Stimulated activated naive CD4-positive, alpha-beta T cell treated with Interleukin-2 at 50 U/mL for 16 hours (primary cell): ENCODE measurements at places on chromosomes 5 and 9.

DNA sequence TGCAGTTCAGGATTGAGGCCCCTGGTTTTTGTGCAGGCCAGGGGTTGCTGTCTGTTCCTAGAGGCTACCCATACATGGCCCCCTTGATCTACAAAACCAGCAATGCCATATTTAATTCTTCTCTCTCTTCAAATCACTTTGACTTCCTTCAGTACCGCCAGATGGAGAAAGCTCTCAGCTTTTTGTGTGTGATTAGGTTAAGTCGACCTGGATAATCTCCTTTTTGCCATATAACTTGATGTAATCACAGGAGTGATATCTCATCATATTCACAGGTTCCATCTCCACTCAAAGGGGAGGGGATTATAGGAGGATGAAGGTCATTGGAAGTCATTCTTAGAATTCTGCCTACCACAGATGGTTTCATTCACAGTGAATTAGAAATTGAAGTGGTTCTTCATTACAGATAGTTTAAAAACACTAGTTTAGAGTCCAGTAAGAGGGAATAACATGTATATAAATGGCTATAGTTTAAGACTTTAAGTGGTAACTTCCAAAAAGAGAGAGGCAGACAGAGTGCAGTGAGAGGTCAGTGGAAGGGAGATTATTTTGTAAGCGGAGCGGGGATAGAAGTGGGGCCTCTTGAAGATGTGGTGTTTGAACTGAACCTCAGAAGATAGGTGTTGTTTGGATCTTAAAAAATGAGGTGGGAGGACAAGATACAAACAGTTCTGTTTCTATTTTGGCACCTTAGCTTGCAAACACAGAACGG lies 85.9 kb downstream of the GALNT10 start:
- DNase-seq, result no peak

DNA sequence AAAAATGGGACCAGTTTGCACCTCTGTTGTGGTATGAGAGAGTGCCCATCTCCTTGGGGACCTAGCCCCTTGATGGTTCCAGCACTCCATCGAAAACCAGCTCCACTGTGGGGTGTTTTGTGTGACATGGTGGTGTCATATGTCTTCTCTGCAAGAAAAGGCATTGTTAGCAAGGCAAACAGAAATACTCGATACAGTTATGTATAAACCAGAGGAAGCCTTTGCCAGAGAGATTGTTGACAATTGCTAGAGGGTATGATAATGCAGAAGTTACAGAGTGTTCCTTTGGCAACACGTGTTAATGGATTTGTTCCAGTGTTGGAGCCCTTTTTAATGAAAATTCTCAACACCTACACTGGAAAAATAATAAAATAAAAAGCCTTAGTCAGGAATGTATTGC lies 270.4 kb upstream of the DMRT1 start:
- no peak for DNase-seq

- DNase-seq, result no peak
Measured at GRCh38 chr5:80141147-80141671, 106.1 kb downstream of the THBS4 start.

- DNase-seq, result no peak
Measured at GRCh38 chr5:128328446-128328845, 209.6 kb downstream of the FBN2 start.

GRCh38 chr5:31987985-31988710 lies 186.0 kb downstream of the GOLPH3 start:
- no peak for DNase-seq
